CD4-positive, CD25-positive, alpha-beta regulatory T cell (primary cell): ENCODE measurements at places on chromosomes 5 and 9.

DNA sequence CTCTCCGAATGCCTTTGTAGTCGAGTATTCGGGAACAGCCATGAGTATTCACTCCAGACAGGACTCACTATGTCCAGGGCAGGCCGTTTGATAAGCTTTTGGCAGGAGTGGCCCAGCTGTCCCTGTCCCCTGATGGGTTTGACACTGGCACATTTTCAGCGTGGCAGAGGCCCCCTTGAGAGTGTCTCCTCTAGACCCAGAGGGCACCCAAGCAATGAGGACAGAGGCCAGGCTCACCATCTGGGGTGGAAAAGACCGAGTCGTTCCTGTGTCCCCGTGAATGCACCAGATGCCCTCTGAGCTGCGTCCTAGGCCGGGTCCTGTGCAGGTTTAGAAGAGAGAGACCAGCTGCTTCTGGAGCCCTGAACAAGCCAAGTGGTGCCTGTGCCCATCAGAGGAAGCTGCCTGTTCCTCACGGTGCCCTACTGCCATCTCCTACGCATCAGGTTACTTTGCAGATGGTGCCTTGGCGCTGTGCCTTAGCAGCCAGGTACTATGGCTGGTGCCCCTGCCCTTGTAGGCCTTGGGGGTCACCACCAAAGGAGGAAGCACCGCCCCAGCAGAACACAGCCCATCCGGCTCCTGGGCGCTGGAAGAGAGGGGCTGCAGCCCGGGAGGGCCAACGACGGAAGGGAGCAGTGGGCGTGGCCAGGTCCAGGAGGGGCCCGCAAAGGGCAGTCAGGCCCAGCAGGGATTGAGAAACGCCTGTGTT is 42.4 kb downstream of the LRSAM1 start:
- DNase-seq = no peak

- DNase-seq = peak; percentile 52
Observed at GRCh38 chr5:126676195-126676624, 75.5 kb downstream of the PHAX start.

GRCh38 chr5:145464171-145464570 is 371.0 kb downstream of the PRELID2 start:
- DNase-seq = no peak

GRCh38 chr5:17224858-17225511 is 7.6 kb downstream of the BASP1 start:
- no peak for DNase-seq

- DNase-seq = no peak
Observed at GRCh38 chr9:108184941-108185340, 670.8 kb downstream of the ACTL7B start.

GRCh38 chr9:38486056-38486615 is 61.9 kb upstream of the IGFBPL1 start:
- no peak for DNase-seq

DNA sequence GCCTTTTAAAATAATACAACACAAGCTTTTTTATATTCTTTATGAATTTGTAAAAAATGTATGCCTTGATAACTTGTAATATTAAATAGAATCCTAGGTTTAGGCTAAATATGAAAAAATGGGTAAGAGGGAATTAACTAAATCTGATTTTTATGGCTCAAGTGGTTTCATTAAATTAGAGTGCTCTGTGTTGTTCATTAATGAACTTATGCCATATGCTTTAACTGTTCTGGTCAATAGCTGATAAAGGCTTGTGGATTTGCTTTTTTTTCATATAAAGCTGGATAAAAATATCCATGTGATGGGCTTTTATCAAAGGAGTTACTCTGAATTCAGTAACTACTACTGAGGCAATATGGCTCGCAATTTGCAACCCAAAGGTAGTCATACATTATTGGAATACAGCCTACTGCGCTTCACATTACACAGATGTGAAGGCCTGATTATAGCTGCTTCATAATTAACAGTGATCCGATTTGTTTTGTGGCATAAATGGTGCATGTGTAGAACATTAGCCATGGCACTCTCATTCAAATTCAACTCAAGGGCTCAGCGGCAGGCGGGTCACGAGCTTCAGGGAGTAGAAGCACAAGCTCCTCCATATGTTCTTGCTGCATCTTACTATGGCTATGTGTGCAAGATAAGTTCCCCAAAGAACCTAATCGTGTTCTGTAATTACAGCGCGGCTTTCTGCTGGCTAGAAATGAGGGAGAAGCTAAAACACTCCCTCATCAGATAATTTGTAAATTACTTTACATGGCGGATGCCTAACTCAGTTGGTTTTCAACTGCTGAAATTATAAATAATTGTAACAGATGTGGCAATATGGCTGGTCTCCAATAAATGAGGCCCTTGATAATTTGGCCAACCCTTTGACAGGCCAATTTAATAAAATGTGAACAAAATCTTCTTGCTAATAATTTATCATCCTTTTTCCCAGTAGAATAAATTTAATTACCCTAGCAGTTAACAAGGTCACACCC is 188.3 kb downstream of the CNTLN start:
- DNase-seq = no peak

DNA sequence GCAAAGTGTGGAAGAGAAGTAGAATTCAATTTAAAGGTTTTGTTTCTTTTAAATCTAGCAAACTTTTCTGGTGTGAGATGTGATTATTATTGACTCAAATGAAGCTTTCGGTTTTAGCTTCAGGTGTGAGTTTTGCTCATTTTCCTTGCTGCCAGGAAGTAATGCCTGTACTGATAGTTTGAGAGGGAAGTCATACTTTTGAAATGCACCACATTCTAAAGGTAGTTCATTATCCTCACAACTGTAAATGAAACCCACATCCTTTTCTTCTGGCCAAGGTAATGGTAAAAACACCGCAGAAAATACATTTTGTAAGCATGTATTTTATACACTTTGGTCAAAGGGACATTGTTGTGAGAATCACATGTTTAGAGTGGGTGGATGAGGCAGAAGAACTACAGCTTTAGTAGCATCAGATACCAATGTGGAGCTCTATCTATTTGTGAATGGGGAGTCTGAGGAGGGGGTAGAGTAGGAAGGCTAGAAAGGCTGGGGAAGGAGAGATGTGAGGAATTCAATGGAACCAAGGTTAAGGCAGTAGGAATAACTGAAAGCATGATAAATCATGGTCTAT is 167.0 kb upstream of the CDKN2B start:
- DNase-seq = no peak

DNA sequence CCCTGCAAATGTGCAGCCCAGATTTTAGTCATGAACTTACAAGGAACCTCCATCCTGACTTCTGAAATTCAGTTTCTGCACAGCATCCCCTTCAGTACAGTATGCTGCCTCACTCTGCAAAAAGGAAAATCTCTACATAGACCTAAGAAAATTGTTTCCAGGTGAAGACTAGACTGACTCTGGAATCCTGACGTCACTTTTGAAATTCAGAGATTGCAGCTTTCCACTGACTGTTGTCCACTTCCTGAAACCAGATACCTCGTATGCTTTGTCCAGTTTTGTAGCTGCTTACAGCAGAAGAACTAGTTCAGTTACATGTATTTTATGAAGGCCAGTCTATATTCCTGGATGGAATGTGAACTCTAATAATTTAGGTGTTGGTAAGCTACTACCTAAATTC is 629.3 kb upstream of the ST8SIA4 start:
- DNase-seq = no peak

GRCh38 chr5:11128021-11128420 is 367.0 kb upstream of the DAP start:
- no peak for DNase-seq

- DNase-seq = no peak
Observed at GRCh38 chr9:81690251-81690851, 1.0 kb upstream of the TLE1 start.

- DNase-seq = no peak
Observed at GRCh38 chr9:133506653-133507038, 18.1 kb downstream of the MYMK start.

GRCh38 chr5:179470201-179470600 is 80.2 kb upstream of the RUFY1 start:
- DNase-seq = no peak

- no peak for DNase-seq
Observed at GRCh38 chr9:10571699-10572098, 41.1 kb downstream of the PTPRD start.

GRCh38 chr5:1069720-1070088 is 42.2 kb downstream of the SLC12A7 start:
- DNase-seq = no peak

GRCh38 chr5:176547802-176548201 is 1.3 kb upstream of the CDHR2 start:
- DNase-seq = no peak

DNA sequence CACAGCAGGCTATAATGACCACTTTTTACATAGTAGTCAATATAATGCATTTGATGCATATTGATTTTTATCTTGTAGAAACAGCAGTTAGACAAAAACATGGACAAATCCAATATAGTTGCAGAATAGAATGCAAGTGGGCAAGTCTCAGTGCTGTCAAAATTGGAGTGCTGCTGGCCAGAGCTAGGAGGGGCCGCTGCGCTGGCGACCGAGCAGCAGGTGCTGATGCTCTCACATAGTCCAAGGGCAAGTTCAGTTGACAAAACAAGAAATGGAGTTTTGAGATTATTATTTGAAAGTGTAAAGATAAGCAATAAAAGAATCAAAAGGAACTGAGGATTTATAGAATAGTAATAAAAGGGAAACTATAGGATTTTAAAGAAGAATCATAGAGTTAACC is 60.6 kb upstream of the CDK20 start:
- DNase-seq = no peak

DNA sequence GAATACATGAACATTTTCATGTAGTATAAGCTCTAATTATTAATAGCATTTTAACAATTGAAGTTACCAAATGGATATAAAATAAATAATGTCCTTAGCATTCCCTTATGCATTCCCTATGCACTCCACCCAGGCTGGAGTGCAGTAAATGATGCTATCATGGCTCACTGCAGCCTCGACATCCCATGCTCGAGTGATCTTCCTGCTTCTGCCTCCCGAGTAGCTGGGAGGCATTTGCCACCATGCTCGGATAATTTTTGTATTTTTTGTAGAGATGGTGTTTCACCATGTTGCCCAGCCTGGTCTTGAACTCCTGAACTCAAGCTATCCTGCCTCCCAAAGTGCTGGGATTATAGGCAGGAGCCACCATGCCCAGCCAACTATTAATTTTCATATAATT is 184.0 kb downstream of the PBX3 start:
- no peak for DNase-seq

GRCh38 chr9:130243015-130243881 is 22.3 kb upstream of the HMCN2 start:
- DNase-seq = peak; percentile 84

- DNase-seq = peak; percentile 30
Observed at GRCh38 chr9:109880276-109881169, 100.5 kb downstream of the PALM2AKAP2 start.

- no peak for DNase-seq
Observed at GRCh38 chr9:135905380-135906258, 1.7 kb downstream of the CAMSAP1 start.

DNA sequence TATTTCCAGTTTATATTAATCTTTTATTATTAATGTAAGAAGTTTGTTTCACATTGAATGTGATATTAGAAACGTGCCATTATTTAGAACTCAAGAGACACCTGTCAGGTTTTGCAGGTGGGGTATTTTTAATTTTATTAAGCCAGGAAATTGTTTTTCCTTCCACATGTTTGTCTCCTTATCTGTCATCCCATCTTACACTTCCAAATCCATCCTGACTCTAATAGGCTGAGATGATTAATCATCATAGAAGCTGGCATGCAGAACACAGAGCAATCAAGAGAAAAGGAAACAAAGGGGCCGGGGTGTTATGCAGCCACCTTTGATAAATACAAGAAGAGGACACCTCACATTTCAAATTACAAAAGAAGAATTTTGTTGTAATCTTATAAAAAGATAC is 506.5 kb downstream of the ISL1 start:
- DNase-seq = no peak
